ENCODE measurements at places on chromosomes 3 and 15.

- DNase-seq: no peak
These were observed 13.3 kb upstream of the CD47 start for GRCh38 chr3:108103886-108104797.

DNA sequence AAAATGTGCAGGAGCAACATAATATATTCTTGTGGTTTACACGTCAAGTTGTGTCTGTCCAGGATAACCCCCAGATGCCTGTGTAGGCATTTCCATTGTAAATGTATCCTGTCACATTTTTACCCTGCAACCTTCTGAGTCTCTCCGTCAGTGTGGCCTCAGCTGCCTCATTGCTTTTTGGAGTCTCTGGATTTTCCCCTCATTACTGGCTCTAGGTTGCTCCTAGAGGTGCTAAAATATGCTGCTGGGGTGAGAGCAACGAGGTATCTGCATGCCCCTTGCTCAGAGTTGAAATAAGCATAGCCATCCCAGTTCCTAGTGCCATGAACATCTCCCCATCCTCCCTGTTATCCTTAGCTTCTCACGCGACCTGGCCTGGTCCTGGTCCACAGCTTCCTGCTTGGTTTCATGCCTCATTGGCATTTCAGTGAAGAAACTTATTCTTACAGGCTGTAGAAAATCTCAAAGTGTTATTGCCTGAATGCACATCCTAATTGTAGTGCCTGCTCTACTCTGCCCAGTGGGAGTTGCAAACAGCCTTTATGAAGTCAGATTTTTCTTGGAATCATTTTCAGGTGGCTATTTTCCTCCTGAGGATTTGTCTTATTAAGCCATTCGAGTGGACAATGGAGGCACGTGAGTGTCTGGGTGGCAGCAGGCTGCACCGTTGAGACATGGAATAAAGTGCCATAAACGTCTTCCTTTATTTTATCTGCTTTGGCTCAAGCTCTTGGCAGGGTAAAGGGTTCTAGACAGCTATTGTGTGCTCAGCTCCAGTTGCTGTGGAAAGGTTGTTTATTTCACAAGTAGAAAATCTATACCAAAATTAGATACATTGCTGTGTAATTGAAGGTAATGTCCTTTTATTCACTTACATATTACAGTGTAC is 33.2 kb downstream of the OXNAD1 start:
- no peak for DNase-seq

- DNase-seq: no peak
These were observed 27.1 kb downstream of the CCDC13 start for GRCh38 chr3:42745776-42746454.

GRCh38 chr3:131794766-131795388 is 239.9 kb downstream of the CPNE4 start:
- DNase-seq: no peak

- DNase-seq: no peak
These were observed 1.6 kb downstream of the PHGR1 start for GRCh38 chr15:40352281-40352901.

GRCh38 chr15:63373330-63373729 is 8.3 kb downstream of the CA12 start:
- no peak for DNase-seq

DNA sequence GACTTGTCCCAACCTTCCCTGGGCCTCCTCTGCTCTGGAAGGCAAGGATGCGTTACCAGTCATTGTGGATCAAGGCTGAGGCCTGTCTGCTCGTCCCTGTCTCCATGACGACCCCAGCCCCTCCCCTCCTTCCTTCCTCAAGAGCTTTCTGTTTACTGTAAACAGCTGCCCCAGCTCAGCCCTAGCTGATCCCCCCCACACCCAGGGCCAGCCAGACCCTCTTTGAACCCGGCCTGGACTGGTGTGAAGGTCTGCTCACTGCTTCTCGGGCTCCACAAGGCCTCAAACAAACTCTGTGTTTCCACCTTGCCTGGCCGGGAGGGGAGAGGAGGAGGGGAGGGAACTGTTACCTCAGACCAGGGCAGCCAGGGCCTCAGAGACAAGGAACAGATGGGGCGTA is 16.9 kb downstream of the VPS18 start:
- no peak for DNase-seq

- no peak for DNase-seq
These were observed 60.8 kb upstream of the TMC3 start for GRCh38 chr15:81434851-81435250.

DNA sequence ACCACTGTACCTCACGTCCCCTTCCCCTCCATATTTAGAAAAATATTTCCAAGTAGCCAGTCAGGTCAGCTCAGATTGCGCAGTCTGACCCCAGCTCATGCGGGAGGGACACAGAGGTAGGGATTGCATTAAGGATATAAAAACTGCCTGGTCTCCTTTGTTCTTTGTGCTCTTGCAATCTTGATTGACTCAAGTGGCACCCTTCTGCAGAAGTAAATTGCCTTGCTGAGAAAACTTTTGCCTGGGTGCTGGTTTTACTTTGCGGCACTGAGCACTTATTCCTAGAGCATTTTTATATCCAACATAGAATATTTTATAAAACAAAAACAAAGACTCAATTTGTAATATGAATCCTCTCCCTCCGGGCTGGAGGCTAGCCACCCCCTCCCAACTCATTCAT is 54.8 kb downstream of the BTD start:
- DNase-seq: no peak

DNA sequence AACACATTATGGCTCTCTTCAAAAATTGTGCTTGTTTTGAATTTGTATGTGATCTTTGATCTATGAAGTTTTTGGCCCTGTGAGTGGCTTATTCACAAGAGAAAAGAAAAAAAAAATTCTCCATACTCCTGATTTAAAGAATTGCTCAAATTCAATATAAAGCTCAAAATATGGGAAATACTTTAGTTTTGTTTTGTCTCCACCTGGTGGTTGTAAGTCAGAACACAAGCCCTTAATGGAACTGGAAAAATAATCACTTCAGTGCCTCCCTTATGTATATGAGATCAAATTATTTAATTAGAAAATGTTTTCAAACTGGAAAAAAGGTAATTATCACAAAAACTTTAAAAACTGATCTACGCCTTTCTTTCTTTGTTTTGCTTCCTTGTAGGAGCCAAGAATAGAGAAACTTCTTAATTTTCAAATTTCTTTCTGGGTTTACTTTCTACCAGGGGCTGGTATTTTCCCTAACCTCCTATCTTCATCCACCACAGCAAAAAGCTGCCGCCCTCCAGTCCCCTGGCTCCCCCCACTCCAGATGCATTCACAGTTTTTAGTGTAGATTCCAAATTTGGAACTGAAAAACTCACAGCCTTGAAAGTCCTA is 50.6 kb downstream of the SERP1 start:
- no peak for DNase-seq

DNA sequence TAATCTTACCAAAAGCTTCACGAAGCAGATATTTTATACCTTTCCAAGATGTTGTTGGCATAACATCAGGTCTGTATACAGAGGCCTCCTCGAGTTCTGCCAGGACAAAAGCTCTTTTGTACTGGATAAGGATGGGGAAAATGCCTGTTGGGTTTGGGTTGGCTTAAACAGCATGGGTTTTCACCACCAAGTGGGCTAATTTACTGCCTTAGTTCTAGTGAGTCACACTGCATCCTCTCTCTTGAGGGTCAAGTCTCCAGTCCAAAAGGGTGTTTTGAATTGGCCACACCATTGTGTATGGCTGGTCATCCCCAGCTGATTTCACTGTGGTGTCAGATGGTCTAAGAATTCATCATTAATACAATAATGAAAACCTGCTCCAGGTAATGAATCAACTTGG is 26.1 kb upstream of the BHLHE40 start:
- DNase-seq: no peak

- no peak for DNase-seq
These were observed 155.3 kb downstream of the NR1I2 start for GRCh38 chr3:119937229-119937628.

- no peak for DNase-seq
These were observed 318.1 kb upstream of the GRM7 start for GRCh38 chr3:6542795-6543194.

Measured in esophagus muscularis mucosa (tissue), 4 donors.